ENCODE measurements at places on chromosomes 7 and 10.
A peak's percentile ranks its signal among the peaks of the same experiment; 100 is the strongest.

DNA sequence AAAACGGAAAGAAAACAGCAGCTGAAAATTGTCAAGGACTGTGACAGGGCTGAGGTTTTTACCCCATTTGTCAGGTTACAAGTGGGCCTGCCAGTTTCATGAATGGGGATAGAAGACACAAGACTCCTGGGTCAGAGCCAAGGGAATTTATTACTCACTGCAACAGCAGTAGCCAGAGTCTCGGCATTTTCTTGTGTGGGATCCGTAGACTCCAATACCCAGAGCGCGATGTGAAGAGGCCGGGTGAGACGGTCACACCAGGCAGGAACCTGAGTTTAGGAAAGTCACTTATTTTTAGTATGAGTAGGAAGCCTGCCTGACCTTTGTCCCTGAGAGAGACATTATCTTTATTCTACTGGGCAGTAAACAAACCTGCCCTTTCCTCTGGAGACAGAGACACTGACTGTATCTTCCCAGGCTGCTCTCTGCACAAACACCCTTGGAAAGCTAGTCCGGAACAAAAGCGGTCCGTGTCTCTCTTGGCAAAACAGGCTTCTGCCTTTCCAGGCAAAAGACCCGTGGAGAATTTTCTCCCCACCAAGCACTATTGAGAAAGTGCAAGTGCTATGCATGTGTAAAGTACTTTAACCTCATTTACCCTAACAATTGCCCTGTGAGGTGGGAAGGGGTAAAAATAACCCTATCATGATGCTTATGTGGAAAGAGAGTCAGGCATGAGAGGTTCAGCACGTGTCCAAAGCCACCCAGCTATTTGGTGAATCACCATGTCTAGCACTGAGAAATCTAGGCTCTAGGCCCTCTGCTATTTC, 58.4 kb downstream of the JCAD start:
- no peak for DNase-seq

DNA sequence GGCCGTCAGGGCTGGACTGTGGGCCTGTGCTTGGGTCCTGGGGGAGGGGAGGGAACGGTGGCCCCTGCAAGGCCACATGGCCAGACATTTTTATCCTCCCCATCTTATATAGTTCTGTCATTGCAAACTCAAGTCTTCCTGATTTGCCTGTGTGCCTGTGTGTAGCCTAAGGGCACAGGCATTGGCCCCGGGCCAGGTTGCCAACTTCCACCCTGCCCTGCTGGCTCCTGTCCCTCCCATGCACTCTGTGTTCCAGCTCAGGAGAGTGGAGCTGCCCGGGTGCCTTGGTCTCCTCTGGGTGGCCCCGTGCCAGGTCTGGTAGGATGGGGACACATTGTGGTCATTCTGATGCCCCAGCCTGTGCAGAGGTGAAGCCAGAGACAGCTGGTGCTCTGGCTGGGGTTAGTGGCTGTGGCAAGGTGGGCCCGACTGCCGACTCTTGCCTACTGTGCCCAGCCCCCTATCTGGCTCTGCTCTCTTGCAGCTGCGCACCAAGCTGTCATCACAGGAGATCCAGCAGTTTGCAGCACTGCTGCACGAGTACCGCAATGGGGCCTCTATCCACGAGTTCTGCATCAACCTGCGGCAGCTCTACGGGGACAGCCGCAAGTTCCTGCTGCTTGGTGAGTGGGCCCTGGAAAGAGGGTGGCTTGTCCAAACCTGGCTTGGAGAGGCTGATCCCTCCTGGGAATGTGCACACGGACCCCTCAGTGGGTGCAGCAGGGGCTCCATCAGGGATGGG, 14.8 kb downstream of the NACAD start:
- no peak for DNase-seq

GRCh38 chr10:132011445-132011844, 29.7 kb upstream of the BNIP3 start:
- no peak for DNase-seq

GRCh38 chr7:64945503-64946175, 42.6 kb downstream of the ZNF273 start:
- no peak for DNase-seq

- peak; percentile 18 for DNase-seq
Measured at GRCh38 chr7:139265673-139266072, 34.6 kb downstream of the UBN2 start.

DNA sequence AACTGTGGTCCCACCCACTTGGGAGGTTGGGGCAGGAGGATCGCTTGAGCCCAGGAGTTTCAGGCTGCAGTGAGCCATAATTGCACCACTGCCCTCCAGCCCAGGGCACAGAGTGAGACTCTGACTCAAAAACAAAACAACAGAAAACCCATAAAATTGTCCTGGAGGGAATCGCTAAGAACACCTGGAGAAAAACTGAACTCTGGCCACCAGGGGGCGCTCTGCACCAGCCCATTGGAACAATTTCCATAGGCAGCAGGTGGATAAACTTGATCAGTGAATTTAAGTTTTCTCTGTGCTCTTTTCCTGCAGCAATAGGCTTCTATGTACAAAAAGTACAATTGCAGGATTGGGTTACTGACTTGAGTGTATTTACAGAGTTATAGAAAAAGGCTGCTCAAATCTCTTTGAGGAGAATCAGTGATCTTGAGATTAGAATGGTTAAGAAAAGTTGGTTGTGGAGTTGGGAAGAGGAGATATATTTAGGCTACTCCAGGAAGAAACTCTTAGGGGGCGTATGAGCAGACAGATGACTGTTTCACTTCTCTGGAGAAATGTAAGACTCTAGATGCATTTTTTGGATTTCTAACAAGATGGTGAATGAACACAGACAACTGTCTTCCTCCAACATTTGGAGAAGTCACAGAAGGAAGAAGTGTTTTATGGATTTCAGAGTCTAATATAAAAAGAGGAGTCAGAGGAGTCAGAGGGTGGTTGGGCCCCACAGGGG, 274.9 kb upstream of the GALNT17 start:
- peak; percentile 24 for DNase-seq

DNA sequence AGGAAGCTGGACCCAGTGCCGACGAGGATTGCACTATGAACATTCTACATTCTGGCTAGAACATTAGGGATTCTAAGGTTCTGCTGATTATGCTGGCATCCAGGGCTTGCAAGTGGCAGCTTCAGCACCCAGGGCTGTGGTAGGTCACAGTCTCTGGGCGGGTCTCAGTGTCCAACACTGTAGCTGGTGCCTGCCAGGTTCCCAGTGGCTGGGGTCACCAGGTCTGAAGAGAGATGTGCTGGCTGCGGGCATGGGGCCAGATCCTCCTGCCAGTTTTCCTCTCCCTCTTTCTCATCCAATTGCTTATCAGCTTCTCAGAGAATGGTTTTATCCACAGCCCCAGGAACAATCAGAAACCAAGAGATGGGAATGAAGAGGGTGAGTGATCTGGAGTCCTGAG, at the start of gene PTTG1IP2:
Gene PTTG1IP2, plus strand, starts transcription at position 86 of the 400 bp plus-strand sequence. Its CDS starts 148 bp downstream, at position 234.
- no peak for DNase-seq

DNA sequence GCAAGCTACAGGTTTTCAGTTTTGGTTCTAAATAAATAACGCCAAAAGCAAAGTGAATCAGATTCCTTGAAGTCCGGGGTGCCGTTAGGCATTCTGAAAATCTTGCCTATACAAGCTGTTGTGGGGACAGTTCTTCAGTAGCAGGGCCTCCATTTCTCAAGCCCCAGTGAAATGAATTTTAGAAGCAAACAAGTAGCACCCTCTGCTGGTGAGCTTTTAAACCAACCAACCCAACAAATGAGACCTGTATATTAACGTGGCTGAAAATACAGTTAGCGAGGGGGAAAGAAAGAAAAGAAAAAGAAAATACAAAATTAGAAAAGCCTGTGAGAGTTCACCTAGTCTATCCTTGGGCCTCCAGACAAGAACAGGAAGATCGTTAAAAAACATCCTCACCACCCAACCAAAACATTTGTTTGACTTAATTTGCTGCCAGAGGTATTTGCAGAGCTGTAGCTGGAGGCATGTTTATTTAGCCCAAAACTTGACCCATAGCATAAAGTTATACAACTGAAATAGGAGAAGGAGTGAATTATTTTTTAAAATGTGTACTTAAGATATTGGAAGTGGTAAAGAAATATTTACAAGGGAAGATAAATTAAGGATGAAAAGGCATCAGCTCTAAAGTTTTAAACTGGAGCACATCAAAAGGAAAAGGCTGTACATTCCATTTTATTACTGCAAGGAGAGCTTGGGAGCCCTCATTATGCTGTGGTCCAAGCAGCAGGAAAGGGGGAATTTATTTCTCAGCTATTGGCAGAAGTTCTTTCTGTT, 98.9 kb downstream of the DYNC1I1 start:
- DNase-seq, result no peak

DNA sequence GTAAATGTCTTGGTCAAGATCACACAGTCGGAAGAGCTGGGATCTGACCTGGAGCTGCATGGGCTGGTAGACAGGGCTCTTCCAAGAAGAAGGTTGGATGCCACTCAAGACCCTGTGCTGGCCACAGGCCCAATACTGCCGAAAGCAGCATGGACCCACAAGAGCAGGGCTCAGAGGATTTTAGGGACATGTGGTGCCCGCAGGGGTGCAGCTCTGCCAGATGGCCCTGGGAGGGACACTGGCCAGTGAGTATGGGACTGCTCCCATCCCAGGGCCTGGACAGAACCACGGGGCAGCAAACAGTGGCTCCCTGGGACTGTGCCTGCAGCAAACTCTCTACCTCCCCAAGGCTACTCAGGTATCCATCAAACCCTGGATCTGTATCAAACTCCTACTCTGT, 12.4 kb downstream of the MAT1A start:
- DNase-seq, result no peak

DNA sequence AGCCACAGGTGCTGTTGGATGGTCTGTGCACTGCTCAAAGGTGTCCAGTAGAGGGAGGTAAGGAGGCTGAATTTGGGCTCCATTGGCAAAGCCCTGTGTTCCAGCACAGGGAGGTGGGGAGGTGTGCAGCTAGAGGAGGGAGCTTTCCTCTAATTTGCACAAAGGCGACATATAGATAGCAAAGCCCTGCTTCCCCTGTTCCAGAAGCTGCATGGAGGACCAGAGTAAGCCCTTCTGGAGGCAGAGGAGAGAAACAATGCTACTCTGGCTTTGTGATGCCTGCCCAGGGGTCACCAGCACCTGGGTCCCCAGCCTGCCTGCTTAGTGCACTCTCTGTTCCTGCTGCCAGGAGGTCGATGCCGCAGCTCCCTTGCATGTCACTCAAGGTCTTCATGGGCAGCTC, 3.4 kb upstream of the ARHGAP22 start:
- no peak for DNase-seq

- no peak for DNase-seq
Measured at GRCh38 chr10:107031931-107032699, 132.4 kb downstream of the SORCS1 start.

GRCh38 chr10:11256896-11257295, 239.2 kb downstream of the CELF2 start:
- DNase-seq, result no peak

DNA sequence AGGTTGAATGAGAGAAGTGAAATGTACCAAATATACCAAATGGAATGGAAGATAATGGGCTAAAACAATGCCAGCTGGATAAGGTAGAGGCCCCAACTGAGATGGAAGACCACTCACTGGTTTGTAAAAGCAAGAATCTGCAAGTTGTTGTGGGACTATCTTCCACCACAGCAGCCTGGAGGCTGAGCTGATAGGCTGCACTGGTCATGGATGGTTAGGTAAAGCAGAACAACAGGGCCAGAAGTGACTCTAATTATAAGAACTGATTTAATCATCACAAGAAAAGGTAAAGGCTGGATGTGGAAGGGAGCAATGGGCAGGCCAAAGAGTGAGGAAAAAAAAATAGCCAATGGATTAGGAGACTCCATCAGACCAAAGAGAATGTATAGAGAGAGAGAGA, 11.8 kb downstream of the TFEC start:
- DNase-seq, result no peak

DNA sequence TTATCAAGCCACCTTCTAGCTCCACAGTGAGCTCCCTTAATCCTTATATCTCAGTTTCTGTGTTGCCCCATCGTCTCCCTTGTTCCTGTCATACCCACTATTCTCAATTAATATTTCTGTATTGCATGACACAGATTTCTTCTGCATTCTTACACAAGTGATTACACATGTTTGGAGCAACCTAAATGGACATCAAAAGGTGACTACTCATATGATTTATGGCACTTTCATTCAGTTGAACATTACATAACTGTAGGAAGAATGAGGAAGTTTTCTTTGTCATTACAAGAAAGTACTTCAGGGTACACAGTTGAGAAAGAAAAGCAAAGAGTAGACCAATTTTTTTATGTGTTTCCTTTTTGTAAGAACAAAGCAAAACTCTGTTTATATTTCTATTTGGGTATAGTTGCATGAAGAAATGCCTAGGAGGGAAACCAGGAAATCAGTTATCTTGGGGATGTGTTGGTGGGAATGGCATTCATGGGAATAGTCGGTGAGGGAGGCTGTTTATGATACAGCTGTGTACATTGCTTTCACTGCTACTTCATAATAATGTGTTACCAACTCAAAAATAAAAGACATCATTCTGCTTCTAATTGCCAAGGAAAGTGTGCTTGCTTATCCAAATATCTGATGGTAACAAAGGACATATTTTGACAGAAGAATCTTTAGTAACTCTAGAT, 23.6 kb upstream of the PRSS37 start:
- DNase-seq, result peak; percentile 66

DNA sequence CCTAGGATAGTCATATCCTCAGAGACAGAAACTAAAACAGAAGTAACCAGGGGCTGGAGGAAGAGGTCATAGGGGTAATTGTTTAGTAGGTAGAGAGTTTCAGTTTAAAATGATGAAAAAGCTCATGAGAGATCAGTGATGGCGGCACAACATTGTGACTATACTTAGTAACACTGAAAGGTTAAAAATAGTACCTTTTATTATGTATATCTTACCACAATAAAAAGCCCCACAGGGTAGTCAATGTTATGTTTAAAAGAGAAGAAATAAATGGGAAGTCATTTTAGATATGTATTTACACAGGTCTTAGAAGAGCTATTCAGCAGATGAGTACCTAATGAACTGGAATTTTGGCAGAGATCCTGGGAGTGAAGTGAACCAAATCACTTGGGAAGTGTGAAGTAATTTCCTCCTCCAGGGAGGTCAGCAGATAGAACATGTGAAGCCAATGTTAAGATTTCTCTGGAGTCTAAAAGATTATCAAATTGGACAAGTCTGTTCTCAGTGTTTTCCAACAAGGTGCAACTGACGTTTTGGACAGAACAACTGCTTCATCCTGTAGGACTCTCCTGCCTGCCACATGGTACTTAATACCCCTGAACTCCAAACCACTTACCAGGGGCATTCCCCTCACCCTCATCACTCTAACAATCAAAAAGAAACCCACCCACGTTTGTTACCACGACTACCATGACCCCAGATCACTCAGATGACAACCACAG, 6.4 kb downstream of the CDCA7L start:
- DNase-seq, result no peak

- DNase-seq, result no peak
Measured at GRCh38 chr7:98870807-98871491, 1.1 kb upstream of the TMEM130 start.

DNA sequence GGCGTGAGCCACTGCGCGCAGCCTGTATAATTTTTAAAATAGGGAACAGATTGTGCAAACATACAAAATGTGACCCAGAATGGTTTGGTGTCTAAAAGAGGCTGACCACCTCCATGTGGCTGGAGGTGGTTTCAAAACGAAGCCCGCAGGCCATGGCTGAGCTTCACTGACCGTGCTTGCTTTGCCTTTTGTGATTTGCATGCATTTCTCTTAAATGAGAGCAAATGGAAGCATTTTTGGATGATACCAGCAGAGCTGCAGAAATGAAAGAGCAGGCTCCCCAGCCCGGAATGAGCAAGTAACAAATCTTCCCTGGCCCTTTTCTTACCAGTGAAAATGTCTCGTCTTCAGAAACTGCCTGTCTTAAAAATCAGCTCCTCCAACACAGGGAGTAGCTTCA, 239.9 kb downstream of the CAMK1D start:
- no peak for DNase-seq

Measured in GF-D8 (cell line).